Right hindlimb (tissue), 1 donor: ENCODE measurements at places on chromosomes 5 and 9.

GRCh38 chr9:4421847-4422246, 68.4 kb upstream of the SLC1A1 start:
- DNase-seq = no peak

GRCh38 chr9:94560237-94560636, 5.4 kb downstream of the PCAT7 start:
- no peak for DNase-seq

DNA sequence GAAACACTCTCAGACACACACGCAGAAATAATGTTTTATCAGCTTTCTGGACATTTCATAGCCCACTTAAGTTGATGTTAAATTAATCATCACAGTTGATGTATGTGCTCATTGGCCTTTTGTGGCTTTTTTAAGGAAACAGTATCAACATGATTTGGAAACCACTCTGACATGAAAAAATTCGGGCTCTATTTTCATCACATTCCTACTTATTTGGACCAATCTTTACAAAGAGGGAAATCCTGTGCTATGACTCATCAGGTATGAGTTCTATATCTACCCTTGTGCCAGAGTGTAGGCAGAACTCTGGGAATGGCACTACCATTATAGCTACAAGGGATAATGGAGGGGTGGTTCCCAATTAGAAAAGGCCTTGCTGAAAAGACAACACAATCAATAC, 388.4 kb upstream of the PTGER4 start:
- no peak for DNase-seq

GRCh38 chr5:116738615-116739261, 164.1 kb upstream of the SEMA6A start:
- DNase-seq = peak; percentile 74

GRCh38 chr9:121305269-121305994, 37.5 kb downstream of the GSN start:
- peak; percentile 70 for DNase-seq

GRCh38 chr5:179623906-179624741, 653 bp upstream of the HNRNPH1 start:
- peak; percentile 60 for DNase-seq

DNA sequence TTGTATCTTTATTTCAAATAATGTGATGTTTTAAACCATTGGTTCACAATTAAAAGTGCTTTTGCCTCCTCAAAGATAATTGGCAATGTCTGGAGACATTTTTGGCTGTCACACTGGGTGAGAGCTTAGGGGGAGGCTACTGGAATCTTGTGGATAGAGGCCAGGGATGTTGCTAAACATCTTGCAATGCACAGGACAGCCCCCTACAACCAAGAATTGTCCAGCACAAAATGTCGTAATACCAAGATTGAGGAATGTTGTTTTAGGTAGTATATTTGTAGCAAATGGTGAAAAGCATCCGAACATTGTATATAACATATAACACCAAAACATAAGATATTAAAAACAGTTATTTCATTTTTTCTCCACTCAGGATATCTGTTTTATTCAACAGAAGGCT, 99.8 kb downstream of the SLC44A1 start:
- no peak for DNase-seq

GRCh38 chr5:62328772-62329491, 22.9 kb downstream of the KIF2A start:
- DNase-seq = no peak

GRCh38 chr9:79256691-79257213, 315.0 kb upstream of the TLE4 start:
- peak; percentile 69 for DNase-seq

DNA sequence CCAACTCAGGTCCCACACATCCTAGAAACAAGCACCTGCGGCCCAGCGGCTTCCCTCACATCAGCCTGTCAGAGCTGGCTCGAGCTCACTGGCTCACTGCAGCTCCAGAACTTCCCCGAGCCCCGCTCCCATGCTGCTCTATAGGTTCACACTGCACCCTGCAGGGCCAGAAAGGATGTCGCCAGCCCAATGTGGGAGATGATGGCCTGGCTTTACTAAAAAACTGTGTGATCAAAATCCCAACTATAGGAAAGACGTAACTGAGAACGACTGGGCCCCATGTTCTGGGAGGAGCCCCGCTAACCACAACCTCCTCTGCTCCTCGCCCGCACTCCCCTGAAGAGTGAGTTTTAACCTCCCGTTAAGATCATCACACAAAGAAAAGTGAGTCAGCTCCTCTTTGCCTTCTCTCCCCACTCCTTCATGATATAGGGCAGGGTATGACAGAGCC, 4.6 kb downstream of the SURF4 start:
- no peak for DNase-seq

- DNase-seq = peak; percentile 54
These were observed 99.3 kb upstream of the LRRTM2 start for GRCh38 chr5:138974227-138975063.

DNA sequence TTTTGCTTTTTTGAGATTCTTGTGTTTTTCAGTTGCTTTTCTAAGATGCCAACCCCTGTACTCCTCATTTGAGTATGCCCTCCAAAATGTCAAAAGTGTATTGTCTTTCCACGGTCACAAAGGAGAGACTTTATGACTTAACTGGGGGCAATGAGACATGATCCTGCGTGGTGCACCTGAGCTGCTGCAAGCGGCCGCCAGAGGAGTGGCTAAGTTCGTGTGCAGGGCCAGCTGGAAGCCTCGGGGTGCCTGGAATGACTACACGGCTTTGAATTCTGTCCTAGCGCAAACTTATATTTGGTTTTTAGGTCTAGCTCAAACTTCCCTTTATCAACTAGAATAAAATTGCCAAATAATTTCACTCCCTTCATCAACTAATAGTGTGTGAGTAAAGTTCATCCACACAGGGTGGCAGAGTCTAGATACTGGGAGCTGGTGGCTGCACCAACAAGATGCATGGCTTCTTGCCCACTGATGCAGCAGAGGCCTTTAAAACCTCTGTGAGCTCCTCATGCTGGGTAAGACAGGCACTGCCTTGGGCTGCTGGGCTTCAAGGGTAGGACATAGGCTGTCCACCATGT, 4.7 kb downstream of the GADD45G start:
- peak; percentile 12 for DNase-seq

DNA sequence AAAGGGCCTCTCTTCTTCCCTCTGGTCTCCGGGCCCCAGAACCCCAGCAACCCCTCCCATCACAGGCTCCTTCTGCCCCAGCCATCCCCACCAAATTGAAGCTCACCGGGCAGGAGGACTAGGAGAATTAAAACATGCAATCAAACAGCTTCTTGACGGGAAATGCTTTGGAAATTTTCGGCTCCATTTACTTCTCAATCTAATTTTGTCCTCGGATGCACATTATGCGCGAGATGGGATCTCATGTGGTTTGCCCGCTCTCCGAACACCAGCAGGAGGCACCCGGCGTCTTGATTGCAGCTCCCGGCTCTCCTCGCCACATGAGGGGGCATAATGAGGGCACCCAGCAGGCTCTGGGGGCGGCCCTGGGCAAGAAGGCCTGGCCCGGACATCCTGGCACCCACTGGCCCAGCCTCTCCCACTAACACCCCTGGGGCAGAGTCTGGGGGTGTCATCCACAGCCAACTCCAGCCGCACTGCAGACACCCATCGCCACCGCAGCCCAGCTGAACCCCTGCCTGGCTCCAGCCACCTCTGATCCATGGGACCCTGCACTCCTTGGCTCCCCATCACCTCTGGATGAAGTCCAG, 135.5 kb downstream of the PAX5 start:
- DNase-seq = no peak

- no peak for DNase-seq
These were observed 135.7 kb downstream of the CACNA1B start for GRCh38 chr9:138013273-138013672.

DNA sequence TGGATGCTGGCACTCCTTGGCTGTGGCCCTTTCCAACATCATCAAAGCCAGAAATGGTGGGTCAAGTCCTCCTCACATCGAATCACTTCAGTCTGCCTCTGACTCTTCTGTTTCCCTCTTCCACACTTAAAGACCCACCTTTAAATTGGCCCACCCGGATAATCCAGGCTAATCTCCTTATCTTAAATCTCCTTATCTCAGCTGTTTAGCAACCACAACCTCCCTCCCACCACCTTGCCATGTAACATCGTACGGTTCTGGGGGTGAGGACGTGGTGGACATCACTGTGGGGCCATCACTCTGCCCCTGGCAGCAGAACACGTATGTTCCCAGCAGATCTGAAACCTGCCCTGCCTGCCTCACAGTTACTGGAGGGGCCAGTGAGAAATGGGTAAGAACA, 11.5 kb downstream of the IGFBPL1 start:
- no peak for DNase-seq

GRCh38 chr5:81838307-81838906, 87.5 kb upstream of the SSBP2 start:
- DNase-seq = no peak

DNA sequence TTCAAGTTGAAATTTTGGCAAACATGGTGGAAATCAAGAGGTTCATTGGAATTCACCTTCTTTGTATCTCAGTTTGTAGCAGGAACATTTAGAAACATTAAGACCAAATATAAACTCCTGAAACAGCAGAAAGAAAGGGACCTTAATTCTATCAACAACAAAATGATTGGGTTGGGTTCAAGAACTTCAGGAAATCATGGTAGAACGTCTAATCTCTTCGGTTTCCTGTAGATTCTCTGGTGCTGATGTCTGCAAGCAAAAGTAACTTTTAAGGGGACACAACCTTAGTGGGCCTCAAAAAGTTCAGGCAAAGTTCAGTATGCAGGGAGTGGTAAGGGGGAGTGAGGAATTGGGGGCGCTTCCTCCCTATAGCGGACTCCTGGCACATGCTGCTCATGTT, 3.4 kb downstream of the IL33 start:
- DNase-seq = no peak

DNA sequence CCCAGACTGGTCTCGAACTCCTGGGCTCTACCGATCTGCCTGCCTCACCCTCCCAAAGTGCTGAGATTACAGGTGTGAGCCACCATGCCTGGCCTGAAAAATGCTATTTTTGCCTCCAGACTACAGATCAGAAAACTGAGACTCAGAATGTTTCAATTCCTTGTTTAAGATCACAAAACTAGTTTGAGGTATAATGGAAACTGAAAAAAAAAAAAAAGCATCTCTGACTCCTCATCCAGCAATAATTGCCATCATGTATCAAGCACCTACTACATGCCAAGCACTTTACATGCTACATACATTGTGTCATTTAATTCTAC, 35.6 kb downstream of the PLAC8L1 start:
- DNase-seq = no peak

GRCh38 chr5:53479590-53480415, 626 bp upstream of the FST start:
- DNase-seq = peak; percentile 90

DNA sequence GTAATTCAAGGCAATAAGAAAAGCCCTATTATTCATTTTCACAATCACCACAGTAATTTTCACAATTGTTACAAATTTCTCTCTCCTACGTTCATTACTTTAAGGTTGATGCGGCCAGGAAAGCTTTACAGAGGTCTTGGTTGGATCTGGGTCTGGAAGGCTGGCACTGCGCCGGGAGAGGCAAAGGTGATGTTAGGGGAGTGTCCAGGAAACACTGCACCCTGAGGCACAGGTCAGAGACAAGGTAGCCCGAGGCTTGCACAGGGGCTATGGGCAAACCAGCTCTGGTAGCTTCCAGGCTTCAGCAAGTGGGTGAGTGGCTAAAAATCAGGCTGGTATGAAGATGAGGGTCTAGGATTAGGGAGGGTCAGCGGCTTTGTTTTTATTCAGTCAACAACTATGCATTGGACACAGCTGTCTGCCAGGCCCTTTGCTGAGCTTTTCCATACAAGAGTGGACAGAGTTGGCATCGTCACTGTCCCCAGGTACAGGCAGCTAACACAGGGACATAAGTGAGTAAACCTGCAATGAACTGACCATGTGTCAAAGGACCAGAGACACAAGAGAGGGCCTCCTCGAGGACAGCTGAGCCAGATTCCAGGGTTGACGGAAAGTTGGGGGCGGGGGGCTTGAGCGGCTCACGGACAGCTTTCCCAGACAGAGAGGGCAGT, 12.4 kb upstream of the TENT4A start:
- no peak for DNase-seq

GRCh38 chr9:121328876-121329681, 41.0 kb downstream of the STOM start:
- no peak for DNase-seq

GRCh38 chr5:127824126-127824525, 120.9 kb downstream of the CCDC192 start:
- DNase-seq = no peak

DNA sequence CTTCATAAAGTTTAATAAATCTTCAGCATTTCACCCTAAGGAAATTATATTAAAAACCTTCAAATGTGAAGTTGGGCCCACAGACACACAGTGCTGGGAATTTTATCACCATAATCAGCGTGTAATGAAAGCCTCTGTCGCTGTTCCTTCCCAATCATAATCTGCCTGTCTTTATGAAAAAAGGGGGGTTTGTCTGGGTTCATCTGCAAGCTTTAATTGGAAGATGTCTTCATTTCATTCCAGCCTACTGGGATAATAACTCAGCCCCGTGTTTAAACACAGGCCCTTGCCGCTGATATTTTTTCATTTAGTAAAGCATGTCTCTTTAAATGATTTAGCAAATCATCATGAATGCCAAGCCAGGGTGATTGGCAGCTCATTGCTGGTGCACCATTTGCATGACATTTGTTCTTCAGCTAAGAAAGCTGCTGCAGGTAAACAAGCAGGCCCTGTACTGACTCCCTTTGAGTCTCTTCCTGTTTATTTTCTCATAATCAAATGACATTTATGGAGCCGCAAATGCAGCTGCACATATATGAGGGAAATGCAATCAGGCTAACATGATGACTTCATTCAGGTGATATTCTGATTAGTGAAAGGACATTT, 362.9 kb upstream of the TLE4 start:
- DNase-seq = no peak

DNA sequence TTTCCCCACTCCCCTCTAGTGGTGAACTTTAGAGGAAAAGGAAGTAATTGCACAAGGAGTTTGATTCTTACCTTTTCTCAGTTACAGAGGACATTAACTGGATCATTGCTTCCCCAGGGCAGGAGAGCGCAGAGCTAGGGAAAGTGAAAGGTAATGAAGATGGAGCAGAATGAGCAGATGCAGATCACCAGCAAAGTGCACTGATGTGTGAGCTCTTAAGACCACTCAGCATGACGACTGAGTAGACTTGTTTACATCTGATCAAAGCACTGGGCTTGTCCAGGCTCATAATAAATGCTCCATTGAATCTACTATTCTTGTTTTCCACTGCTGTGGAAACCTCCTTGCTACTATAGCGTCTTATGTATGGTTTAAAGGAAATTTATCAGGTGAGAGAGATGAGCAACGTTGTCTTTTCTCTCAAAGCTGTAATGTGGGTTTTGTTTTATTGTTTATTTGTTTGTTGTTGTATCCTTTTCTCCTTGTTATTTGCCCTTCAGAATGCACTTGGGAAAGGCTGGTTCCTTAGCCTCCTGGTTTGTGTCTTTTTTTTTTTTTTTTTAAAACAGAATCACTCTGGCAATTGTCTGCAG, 25.3 kb downstream of the SLC22A5 start:
- DNase-seq = no peak

GRCh38 chr5:158309088-158309807, 450.3 kb upstream of the CLINT1 start:
- no peak for DNase-seq

GRCh38 chr5:53712327-53712726, 151.9 kb downstream of the NDUFS4 start:
- no peak for DNase-seq
